ENCODE measurements at places on chromosomes 13 and 19. TPM values are rescaled to one million over a fixed set of nuclear protein-coding genes. Genes with fewer than 3 reads are reported as not detected.

- H3K27me3 ChIP-seq = no peaks in the 10 kb centered on the region
- no peaks in the 10 kb centered on the region for H3K4me1 ChIP-seq
- no peak overlapping the region for H3K27ac ChIP-seq
- no peak overlapping the region for H3K4me3 ChIP-seq
- no peaks in the 10 kb centered on the region for H3K36me3 ChIP-seq
These were observed 437.3 kb upstream of the HTR2A start for GRCh38 chr13:47334173-47334572.

DNA sequence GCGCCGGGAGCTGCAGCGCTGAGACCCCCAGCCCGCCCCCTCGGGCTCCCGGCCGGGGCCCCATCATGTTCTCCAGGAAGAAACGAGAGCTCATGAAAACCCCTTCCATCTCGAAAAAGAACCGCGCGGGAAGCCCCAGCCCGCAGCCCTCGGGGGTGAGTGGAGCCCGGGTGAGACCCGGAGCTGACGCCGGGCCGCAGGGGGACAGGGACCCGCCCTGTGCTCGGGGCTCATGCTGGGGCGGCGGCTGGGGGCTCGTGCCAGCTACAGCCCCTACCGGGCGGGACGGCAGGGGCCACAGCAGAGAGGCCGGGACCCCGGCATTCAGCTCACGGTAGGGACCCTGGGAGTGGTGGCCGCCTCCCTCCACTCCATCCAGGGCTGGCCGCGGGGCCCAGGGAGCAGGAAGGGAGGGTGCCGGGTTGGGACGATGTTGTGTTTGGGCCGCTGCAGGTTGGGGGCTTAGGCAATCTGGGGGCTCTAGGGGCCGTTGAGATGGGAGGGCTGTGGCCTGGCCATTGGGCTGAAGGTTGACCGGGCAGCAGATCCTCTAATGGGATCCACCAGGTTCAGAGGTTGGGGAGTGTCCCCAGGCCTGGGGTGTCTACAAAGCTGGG lies 482 bp downstream of the ARHGAP45 start:
- H3K4me3 ChIP-seq = peak overlapping the region; percentile 32
- no peaks in the 10 kb centered on the region for H3K36me3 ChIP-seq
- no peak for DNase-seq
- H3K4me1 ChIP-seq = peaks cover 51% of the 10 kb centered on the region
- no peak overlapping the region for H3K27ac ChIP-seq

GRCh38 chr13:113816254-113816929 lies 47.5 kb downstream of the GAS6 start:
- H3K4me1 ChIP-seq = peaks cover 10% of the 10 kb centered on the region
- H3K36me3 ChIP-seq = peaks cover 8% of the 10 kb centered on the region
- DNase-seq = no peak
- H3K27ac ChIP-seq = no peak overlapping the region

DNA sequence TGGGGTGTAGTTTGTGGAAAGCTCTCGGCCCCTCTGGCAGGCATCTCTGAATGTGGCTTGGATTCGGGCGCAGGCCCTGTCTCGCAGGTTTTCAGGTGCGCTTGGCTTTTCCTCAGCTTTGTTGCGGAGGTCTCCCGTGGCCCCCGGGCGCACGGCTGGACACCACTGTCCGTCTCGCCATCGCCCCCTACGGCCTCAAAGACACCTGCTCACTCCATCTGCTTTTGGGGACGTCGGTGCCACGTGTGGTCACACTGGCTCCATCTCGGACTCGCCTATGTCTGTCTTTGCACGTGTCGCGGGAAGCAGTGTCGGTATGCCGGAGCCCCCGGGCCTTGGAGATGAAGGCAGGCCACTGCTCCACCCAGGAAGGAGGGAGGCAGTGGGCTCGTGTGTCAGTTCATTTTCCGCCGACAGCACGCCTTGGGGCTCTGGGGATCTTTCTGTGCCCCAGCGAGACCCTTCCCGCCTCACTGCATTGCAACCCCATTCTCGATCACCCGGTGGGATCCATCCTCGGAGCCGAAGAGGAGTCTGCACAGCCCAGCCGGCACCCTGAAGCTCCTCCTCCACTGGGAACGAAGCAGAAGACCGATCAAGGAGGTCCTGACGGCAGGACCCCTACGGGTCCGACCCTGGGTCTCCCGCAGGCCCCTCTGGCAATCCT lies 42.1 kb downstream of the ZNF146 start:
- no peak for DNase-seq
- H3K27ac ChIP-seq = no peak overlapping the region
- H3K4me3 ChIP-seq = peak overlapping the region; percentile 45
- H3K36me3 ChIP-seq = no peaks in the 10 kb centered on the region
- no peaks in the 10 kb centered on the region for H3K27me3 ChIP-seq
- H3K4me1 ChIP-seq = peaks cover 10% of the 10 kb centered on the region

The U2AF1L4 gene
- total RNA-seq = 15.3 TPM

- H3K4me3 ChIP-seq = no peak overlapping the region
- H3K4me1 ChIP-seq = peaks cover 8% of the 10 kb centered on the region
- H3K36me3 ChIP-seq = no peaks in the 10 kb centered on the region
- peak; percentile 39 for DNase-seq
- no peak overlapping the region for H3K27ac ChIP-seq
These were observed 240.3 kb downstream of the LMO7 start for GRCh38 chr13:75876142-75877050.

DNA sequence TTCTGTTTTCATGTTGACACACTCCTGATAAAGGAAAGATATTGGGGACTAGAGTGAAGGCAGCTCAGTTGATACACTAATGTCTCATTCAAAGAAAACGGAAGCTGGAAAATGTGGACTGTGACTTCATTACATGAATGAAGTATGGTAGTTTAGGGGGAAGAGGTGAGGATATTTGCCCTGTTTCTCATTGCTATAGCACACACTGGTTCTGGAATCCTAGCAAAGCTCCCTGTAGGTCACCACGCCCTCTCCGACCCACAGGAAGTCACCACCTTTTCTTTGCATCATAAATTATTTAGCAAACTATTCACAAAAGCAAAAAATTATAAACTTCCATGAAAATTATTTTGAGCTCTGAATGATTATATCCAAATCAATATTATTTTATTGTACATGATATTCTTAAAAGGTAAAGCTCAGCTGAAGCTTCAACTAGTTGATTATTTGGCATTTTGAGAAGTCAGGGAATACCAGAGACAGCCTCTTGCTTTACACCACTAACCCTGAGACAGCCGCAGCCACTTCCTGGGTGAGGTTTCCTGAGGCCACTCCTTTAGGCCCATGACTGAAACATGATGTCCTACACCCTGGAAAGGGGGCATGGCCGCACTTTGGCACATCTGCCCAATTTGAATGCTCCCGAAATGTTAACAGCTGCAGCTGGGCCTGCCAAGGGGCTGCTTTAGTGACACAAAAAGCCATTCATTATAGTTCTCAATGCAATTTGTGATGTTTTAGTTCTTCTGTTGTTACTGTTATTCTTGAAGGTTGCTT lies 50.0 kb upstream of the WDFY2 start:
- no peak overlapping the region for H3K4me3 ChIP-seq
- DNase-seq = peak; percentile 56
- no peaks in the 10 kb centered on the region for H3K4me1 ChIP-seq
- no peaks in the 10 kb centered on the region for H3K36me3 ChIP-seq
- H3K27me3 ChIP-seq = no peaks in the 10 kb centered on the region

- peaks cover 18% of the 10 kb centered on the region for H3K36me3 ChIP-seq
- no peak overlapping the region for H3K27ac ChIP-seq
- no peaks in the 10 kb centered on the region for H3K4me1 ChIP-seq
- H3K27me3 ChIP-seq = no peaks in the 10 kb centered on the region
- no peak overlapping the region for H3K4me3 ChIP-seq
These were observed 18.3 kb downstream of the PRKCSH start for GRCh38 chr19:11453468-11454341.

Measured in heart left ventricle (tissue), 16 donors.